ENCODE measurements at places on chromosomes 2 and 18.

GRCh38 chr18:73639788-73640187, 507.8 kb downstream of the FBXO15 start:
- DNase-seq = no peak

DNA sequence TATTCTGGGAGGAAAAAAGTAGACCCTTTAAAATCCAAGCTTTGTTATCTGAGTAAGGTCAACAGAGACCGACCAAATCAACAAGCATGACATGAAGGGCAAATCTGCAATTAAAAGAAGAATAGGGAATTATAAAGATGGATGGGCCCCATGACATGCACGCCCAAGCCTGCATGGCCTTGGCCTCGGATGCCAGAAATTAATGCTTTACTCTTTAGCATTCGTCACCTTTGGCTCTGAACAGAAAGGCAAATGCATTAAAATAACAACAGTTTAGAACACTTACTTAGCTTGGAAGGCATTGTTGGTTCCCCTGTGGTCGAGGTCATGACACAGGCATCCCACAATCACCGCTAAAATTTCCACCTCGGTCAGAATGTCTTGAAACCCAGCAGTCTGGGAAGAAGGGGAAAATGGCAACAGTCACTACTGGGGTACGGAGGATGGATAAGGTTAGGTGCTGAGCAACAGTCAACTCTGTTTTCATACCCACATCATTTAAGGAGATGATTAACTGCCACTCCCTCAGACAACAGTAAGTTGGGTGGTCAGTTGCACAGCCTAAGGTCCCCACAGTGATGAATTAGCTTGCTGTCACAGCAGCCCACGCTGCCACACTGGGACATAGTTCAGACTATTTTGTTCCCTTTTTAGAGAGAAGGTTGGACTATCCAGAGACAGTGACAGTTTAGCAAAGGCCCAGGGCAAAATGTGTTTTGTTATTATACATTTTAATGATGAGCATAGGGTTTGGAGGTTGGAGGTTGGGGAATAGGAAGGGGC, 319.1 kb downstream of the AGPS start:
- DNase-seq = no peak

- DNase-seq = no peak
These were observed 596.0 kb downstream of the BCL11A start for GRCh38 chr2:59957504-59957903.

DNA sequence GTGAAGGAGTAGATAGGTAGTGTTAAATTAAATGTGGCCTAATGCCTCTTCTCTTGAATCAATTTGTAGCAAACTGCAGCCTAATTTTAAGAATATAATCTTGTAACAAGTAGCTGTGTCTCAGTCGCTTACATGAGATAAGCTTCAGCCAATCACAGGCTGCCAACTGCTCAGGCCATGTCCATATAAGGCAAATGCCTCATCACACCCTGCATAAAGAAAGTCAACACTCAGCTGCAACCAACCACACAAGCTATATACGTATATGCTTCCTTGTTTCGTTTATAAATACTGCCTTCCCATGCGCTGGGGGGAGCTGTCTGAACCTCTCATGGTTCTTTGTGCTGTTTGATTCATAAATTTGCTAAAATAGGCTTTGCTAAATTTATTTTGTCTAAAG, 476.3 kb downstream of the TRIB2 start:
- no peak for DNase-seq

DNA sequence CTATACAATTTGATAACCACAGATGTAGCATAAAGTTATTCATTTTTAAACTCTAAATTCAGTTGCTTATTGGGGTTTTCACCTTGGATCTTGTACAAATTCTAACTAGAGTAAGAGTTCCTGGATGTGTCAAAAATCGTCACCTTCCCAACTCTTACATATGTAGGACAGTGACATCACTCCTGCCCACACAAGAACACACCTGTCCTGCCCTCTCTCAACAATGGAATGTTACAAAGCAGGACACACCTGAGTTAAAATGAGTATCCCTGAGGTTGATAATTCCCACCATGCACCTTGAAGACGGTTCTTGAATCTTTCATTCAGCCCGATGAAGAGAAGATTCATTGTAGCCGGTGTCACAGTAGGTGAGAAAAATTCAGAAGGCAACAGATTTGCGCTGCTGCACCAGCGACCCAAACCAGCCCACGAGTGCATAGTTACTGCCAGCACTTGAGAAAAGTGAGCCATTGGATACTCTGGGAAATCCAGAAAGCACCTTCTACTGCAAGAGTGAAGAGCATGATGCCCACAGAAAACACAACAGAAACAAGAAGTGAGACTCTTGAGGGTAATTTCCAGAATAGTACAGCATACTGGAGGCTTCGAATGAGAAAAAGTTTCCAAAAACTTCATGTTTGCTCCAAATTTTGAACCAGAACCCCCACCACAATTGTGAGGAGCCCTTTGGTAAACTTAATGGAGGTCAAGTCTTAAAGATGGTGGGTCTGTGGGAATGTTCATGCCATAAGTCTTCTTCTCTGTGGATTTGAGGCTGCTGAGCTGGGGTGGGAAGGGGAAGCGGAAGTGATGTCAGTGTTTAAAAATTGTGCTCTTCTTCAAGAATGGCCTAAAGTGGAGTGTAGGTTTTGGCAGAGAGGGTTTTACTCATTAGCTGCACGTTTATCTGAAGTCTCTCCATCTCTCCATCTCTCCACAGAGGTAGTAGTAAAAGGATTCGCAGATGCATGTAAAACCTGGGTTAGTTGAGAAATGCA, 34.7 kb upstream of the ADAM23 start:
- DNase-seq = no peak

GRCh38 chr18:60044290-60045006, 144.7 kb downstream of the PMAIP1 start:
- no peak for DNase-seq

GRCh38 chr2:230537531-230537976, 121.6 kb downstream of the SP100 start:
- no peak for DNase-seq

- DNase-seq = no peak
These were observed 317.8 kb upstream of the MGAT5 start for GRCh38 chr2:133936096-133936495.

DNA sequence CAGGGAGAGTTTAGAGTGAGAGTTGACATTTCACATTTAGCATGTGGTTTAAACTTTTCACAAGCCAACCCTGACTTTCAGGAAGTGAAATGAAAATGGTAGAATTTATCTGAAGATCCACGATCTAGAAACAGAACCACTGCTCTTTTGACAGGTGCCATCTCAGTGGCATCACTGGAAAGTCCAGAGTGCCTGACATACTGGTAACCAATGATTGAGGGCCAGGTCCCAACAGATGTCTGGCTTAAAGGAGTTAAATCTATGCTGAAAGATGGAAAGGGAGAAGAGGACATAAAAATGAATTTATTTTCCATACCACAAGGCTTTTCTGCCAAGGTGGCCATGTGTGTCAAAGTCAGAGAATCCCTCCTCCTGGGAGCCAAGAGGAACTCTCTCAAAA, 2.7 kb downstream of the IL36G start:
- DNase-seq = no peak

DNA sequence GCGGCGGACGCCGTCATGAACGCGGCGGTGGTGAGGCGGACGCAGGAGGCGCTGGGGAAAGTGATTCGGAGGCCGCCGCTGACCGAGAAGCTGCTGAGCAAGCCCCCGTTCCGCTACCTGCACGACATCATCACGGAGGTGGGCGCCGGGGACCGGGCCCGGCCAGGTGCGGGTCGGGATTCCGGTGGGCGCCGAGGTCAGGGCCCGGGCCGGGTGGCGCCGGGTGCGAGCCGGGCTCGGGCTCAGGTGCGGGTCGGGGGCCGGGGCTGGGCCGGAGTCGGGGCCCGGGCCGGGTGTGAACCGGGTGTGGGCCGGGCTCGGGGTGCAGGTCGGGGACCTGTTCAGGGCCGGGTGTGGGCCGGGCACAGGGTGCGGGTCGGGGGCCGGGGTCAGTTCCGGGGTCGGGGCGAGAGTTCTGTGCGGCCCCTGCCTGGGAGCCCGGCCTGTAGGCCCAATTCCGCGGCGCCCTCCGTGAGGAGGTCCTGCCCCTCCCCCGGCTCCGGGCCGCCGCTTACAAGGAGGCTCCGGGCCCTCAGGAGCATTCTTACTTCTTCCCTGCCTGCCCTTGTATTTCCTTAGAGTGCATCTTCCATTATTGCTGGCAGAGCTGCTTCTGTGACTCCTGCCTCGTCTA, 447 bp downstream of the TRAF3IP1 start:
- DNase-seq = no peak

DNA sequence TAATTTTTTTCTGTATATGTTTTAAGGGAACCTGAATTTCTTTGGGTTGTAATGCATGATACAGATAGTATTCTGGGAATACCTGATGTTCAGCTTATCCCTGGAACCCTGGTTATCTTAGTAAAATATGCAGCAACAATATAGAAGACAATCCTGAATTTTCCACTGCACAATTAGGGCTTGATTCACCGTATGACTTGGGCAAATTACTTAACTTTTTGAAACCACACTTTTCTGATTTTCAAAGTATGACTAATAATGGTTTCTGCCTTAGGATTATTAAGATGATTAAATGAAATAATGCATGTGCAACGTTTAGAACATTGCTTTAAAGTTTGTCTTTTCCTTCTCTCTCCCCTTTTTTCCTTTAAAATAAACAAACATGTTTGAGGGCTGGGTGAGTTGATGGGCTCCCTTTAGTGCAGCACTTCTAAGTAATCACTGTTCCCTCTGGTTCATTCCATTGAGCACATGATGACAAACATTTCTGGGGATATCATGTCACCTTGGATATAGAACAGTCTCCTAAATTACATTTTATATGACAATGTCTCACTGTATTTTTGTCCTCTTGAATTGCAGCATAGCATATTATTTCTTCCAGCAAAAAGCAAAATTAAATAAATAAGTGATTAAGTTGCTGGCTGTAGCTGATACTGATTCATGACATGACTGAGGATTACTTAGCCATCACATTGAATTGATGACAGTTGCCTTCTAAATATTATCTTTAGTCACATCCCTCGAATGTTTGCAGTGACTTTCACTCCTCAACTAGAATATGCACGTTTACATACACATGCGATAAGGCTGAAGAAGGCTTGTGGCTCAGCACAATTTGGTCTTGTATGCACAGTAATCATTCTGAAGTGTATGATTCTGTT, 254.5 kb downstream of the NEDD4L start:
- no peak for DNase-seq

- DNase-seq = no peak
These were observed 246.5 kb downstream of the MYCN start for GRCh38 chr2:16186661-16187481.

Data from HEK293T (cell line).